ENCODE measurements at places on chromosomes 3 and 15.

- no peaks in the 10 kb centered on the region for H3K27me3 ChIP-seq
- H3K4me1 ChIP-seq: no peaks in the 10 kb centered on the region
- H3K4me3 ChIP-seq: no peak overlapping the region
- H3K27ac ChIP-seq: no peak overlapping the region
- no peak for DNase-seq
Observed at GRCh38 chr3:136838641-136839555, 20.0 kb downstream of the SLC35G2 start.

GRCh38 chr15:85950101-85950500 is 129.6 kb upstream of the AGBL1 start:
- no peaks in the 10 kb centered on the region for H3K27me3 ChIP-seq
- H3K36me3 ChIP-seq: no peaks in the 10 kb centered on the region
- no peak overlapping the region for H3K27ac ChIP-seq
- H3K4me3 ChIP-seq: no peak overlapping the region
- H3K4me1 ChIP-seq: no peaks in the 10 kb centered on the region
- DNase-seq: no peak

GRCh38 chr3:122251428-122251827 is 68.0 kb downstream of the CASR start:
- no peaks in the 10 kb centered on the region for H3K27me3 ChIP-seq
- no peaks in the 10 kb centered on the region for H3K36me3 ChIP-seq
- H3K4me1 ChIP-seq: peaks cover 8% of the 10 kb centered on the region
- DNase-seq: no peak
- H3K4me3 ChIP-seq: no peak overlapping the region

DNA sequence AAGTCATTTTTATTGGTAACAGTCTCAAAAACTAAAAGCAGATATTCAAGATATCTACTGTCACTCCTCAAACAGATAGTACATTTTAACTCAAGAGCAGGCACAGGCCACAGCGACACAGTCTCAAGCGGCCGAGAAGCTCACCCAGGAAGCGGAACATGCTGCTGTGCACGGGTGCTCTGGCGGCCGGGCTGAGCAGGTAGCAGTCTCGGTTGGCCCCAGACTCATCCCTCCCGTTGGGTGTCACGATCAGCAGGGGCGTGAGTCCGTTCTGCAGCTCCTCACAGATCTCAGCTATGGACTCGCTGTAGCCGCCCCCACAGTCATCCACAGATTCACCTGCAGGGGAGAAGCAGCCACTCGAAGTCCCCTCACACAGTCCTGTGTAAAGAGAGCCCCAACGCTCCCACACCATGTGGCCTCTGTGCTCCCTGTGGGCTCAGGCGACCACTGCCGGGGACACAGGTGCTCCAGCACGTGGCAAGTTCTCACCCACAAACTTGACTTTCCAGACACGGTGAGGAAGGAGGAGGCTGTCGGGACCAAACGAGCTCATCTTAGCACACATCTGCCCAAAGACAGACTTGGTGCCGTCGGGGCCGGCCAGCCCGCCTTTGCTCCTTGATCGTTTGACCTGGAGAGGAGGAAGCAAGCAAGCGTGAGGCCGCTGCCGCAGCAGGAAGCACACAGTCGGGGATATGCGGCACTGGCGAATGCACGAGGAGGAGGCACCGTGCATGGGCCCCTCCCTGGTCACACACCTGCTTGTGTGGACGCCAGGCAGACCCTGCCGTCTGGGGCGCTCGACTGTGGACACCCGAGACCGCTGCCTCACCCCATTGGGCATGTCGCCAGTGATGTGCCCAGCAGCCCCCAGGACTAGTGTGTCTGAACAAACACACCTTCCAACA is 17.7 kb upstream of the OCA2 start:
- H3K4me3 ChIP-seq: no peak overlapping the region
- no peaks in the 10 kb centered on the region for H3K27me3 ChIP-seq
- H3K4me1 ChIP-seq: no peaks in the 10 kb centered on the region
- no peak for DNase-seq

DNA sequence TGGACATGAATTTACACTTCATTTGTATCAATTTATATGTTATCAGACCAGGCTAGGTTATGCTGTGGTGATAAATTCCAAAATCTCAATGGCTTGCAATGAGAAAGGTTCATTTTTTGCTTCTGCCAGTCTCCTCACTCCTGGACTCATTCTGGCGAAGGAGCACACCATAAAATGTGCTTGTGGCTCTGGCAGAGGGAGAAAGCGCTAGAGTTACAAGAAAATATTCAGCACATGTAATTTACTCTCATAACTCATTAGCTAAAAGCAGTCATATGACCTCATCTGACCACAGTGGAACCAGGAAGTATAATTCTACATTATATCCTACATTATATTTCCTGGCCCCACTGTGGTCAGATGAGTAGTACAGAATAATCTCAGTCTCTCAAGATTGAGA is 193.8 kb downstream of the BCHE start:
- no peaks in the 10 kb centered on the region for H3K27me3 ChIP-seq
- no peak overlapping the region for H3K4me3 ChIP-seq
- DNase-seq: no peak

DNA sequence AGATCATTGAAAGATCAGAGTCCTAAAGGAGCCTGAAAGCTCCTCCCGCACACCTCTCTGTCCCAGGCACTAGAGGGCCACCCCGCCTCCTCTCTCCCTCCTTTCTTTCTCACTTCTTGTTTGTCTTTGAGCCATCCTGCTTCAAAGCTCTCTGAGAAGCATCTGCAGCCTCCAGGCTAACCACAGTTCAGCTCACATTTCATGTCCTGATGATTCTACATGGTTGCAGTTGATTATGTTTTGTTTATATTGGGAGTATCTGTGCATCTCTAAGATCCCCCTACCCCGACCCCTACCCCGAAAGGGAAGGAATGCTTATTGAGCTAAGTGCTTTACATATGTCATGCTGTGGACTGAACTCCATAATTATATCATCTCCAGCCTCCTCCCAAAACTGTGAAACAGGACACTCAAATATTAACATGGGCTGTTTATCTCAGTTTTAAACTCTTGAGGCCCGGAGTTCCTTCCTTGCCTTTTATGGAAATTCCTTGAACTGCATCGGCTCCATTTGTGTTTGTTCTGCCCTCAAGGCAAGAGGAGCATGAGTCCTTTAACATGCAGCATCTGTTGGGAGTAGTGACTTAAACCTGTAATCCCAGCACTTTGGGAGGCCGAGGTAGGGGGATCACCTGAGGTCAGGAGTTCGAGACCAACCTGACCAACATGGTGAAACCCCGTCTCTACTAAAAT is 30.9 kb downstream of the MGLL start:
- H3K27ac ChIP-seq: peak overlapping the region; percentile 14
- H3K36me3 ChIP-seq: no peaks in the 10 kb centered on the region
- peaks cover 3% of the 10 kb centered on the region for H3K4me1 ChIP-seq
- no peak for DNase-seq
- H3K4me3 ChIP-seq: no peak overlapping the region

- no peak overlapping the region for H3K4me3 ChIP-seq
- no peaks in the 10 kb centered on the region for H3K4me1 ChIP-seq
- no peaks in the 10 kb centered on the region for H3K27me3 ChIP-seq
- no peak overlapping the region for H3K27ac ChIP-seq
- DNase-seq: no peak
Observed at GRCh38 chr15:43625106-43625505, 6.5 kb upstream of the STRC start.

DNA sequence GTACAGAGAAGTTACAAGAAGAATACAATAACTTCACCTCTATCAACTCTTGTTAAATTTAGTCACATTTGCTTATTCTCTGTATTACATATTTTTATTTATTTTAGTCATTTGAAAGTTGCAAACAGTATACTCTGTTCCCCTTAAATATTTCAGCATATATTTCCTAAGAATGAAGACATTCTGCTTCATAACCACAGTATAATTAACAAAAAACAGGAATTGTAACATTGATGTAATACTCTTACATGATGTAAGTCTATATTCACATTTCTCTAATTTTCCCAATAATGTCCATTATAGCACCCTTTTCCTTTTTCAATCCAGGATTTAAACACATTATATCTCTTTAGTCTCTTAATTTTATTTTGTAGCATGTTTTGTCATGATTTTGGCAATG is 112.0 kb downstream of the AKAP13 start:
- peaks cover 8% of the 10 kb centered on the region for H3K4me1 ChIP-seq
- no peaks in the 10 kb centered on the region for H3K36me3 ChIP-seq
- no peak overlapping the region for H3K27ac ChIP-seq
- H3K27me3 ChIP-seq: no peaks in the 10 kb centered on the region
- no peak overlapping the region for H3K4me3 ChIP-seq
- DNase-seq: no peak

GRCh38 chr15:74399511-74400312 is 32.3 kb upstream of the CYP11A1 start:
- no peaks in the 10 kb centered on the region for H3K4me1 ChIP-seq
- H3K4me3 ChIP-seq: no peak overlapping the region
- no peak for DNase-seq
- no peak overlapping the region for H3K27ac ChIP-seq
- H3K36me3 ChIP-seq: no peaks in the 10 kb centered on the region

GRCh38 chr15:64893481-64894394 is 18.0 kb upstream of the ANKDD1A start:
- no peaks in the 10 kb centered on the region for H3K36me3 ChIP-seq
- H3K4me3 ChIP-seq: no peak overlapping the region
- H3K4me1 ChIP-seq: no peaks in the 10 kb centered on the region
- H3K27ac ChIP-seq: peak overlapping the region; percentile 62

DNA sequence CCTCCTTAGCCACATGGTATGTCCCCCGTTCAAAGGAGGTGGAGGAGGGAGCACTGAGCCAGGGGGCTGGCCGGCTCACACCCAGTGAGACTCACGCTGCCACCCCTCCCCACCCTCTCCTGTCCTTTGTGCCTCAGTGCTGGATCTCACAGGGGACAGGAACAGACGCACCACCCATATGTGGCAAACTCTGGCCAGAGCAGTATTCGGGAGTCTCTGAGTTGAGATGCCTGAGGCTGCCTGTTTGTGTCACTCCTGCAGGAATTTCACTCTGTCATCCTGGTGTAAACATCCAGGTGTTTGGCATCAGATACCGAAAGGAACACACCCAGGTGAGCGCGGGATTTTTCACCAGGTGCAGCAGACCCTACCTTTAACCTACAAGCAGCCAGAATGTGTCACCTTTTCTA is 25.7 kb downstream of the RGMA start:
- H3K36me3 ChIP-seq: no peaks in the 10 kb centered on the region
- H3K4me1 ChIP-seq: no peaks in the 10 kb centered on the region
- H3K27ac ChIP-seq: no peak overlapping the region

DNA sequence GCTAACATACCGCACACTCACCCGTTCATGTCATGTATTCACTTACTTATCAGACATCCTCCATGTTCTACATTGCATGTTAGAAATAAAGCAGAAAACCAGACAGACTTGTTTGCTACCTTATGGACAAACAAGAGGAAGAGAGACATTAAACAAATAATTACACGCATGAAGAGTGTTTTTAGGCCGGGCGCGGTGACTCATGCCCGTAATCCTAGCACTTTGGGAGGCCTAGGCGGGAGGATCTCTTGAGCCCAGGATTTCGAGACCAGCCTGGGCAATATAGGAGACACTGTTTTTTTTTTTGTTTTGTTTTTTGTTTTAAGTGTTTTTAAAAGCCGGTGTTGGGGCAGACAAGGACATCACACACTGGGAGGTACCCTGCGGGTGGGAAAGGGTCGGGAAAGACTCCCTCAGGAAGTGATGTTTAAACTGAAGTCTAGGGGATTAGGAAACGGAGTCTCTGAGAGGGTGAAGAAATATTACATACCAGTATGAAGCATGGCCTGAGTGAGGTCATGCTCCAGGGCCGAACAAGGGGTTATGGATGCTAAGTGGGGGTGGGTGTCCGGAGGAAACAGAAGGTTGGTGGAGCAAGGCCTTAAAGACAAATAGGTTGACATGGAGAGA is 2.1 kb upstream of the USP3 start:
- peak overlapping the region; percentile 96 for H3K27ac ChIP-seq
- H3K27me3 ChIP-seq: no peaks in the 10 kb centered on the region
- H3K4me1 ChIP-seq: peaks cover 8% of the 10 kb centered on the region
- peak overlapping the region; percentile 80 for H3K4me3 ChIP-seq
- DNase-seq: no peak

DNA sequence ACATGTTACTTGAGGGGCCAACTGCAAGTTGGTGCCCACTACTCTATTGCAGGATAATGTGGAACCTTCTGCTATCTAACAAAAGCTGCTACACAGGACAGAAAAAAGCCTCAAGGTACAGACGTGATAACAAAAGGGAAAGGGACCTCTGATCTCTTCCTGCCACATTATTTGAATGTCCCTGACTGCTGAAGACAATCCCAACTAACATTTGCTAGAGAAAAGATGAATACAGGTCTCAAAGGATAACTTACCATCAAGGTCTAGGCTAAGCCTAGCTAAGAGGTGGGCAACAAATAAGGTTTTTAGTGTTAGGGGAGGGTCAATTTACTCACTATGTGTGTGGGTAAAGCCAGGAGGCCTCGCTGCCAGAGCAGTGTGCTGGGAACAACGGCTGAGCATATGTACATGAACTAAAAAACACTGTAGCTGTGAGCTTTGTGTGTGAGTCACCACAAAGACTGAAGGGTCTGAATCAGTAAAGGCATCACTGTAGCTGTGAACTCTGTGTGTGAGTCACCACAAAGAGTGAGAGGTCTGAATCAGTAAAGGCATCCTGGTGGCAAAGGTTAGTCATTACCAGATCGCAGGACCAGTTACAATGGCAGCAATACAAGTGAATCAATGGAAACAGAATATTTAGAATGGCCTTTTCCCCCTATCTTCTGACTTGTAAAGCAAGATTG is 111.7 kb downstream of the LMLN start:
- no peak overlapping the region for H3K27ac ChIP-seq
- no peak for DNase-seq
- H3K4me3 ChIP-seq: no peak overlapping the region
- H3K27me3 ChIP-seq: no peaks in the 10 kb centered on the region
- no peaks in the 10 kb centered on the region for H3K4me1 ChIP-seq

DNA sequence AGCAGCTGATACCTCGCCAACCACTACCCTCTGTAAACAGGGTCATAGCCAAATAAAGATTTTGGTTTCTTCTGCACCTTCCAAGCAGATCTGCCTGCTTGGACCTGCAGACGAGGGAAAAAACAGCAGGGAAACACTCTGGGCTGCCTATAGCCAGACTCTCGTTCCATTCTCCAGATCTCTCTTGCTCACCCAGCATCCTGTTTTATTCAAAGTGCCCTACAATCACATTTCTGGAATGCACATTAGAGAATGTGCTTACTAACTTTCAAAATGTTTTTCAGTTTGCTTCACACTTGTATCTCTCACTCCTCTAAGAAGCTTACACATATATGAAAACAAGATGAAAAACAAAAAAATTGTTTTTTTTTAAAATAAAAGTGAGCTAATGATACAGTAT is 71.4 kb downstream of the MLH1 start:
- no peak for DNase-seq
- peaks cover 22% of the 10 kb centered on the region for H3K36me3 ChIP-seq
- no peak overlapping the region for H3K27ac ChIP-seq
